ENCODE measurements at places on chromosomes 5 and 9.

DNA sequence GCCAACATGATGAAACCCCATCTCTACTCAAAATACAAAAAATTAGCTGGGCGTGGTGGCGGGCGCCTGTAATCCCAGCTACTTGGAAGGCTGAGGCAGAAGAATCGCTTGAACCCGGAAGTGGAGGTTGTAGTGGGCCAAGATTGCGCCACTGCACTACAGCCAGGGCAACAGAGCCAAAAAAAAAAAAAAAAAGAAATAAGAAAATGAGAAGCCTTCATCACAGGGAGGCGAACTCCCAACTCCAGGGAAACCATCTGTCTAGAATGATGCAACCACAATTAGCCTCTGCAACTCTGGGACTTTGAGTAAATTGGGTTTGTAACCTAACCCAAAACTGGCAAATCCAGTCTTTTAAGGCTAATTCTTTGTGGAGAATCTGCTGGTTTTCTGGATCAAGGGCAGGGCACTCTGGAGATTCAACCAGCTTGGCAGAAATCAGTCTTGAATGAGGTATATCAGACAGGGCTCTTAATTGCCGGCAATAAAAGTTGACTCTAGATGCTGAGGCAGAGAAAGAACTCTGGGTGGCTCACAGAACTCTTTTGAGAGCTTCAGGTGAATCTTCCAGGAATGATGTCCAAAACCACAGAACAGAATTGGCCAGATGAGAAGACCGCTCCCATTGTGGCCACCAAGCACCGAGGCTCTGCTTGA is 9.9 kb downstream of the S100Z start:
- no peak for DNase-seq

- no peak for DNase-seq
Observed at GRCh38 chr5:106321242-106321641, 1349.5 kb downstream of the EFNA5 start.

DNA sequence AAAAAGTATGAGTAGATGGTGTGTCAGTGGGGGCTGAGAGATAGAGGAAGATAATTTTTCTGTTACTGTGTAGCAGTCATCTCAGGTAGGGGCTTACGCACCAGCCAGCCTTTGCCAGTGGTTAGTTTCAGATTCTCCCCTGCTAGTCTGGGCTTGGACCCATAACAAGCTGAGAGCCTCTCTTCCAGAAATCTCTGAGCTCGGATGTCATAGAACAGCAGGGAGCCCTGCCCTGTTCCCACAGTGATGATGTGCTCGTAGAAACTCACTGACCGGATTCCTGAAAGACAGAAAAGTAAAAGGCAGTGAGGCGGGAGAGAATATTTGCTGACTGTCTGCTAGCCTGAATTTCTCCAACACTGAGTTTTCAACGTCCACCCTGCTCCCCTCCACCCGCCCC is 37.2 kb downstream of the DCAF12 start:
- DNase-seq = peak; percentile 20

DNA sequence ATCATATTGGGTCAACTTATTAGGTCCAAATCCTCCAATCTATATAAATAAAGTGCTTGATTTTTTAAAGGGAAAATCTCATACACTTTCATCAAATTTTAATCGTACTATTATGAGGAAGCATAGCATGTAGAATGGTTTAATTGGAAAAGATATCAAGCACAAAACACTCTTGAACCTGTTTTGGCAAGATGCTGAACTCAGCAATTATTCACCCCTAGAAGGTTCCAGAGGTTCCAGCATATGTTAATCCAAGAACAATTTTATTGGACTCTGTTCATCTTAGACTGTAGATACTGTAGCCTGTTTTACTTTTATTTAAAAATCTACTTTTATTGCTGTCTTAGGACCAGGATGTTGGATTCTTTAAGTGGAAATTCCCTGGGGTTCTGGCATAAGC is 92.4 kb upstream of the LHFPL2 start:
- no peak for DNase-seq

- peak; percentile 72 for DNase-seq
Observed at GRCh38 chr5:162209005-162209605, 141.5 kb downstream of the GABRG2 start.

- DNase-seq = no peak
Observed at GRCh38 chr9:88804254-88804596, 187.0 kb upstream of the S1PR3 start.

DNA sequence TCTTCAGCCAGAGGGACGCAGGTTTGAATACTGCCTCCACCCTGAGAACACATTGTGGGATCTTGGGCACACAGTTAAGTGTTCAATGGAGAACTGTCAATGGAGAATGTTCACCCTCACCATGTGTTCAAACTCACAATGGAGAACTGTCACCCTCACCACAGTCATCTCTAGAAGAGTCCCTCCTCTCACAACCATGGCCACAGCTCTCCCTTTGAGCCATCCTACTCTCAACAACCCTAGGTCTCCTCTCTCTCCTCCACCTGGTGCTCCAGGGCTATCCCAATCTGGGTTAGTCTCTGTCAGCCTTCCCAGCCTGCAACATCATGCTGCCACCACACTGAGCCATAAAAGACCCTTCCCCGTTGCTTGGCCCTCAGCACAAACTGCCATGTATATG is 36.3 kb upstream of the HAND1 start:
- DNase-seq = no peak

GRCh38 chr5:56459394-56460194 is 226.5 kb upstream of the ANKRD55 start:
- no peak for DNase-seq

- peak; percentile 29 for DNase-seq
Observed at GRCh38 chr5:109485030-109485429, 75.3 kb upstream of the PJA2 start.

GRCh38 chr5:17361331-17361730 is 136.7 kb upstream of the TAF11L2 start:
- no peak for DNase-seq

- no peak for DNase-seq
Observed at GRCh38 chr5:25160891-25161290, 516.1 kb upstream of the CDH10 start.

GRCh38 chr9:122457787-122458186 is 19.9 kb downstream of the OR1J1 start:
- no peak for DNase-seq

DNA sequence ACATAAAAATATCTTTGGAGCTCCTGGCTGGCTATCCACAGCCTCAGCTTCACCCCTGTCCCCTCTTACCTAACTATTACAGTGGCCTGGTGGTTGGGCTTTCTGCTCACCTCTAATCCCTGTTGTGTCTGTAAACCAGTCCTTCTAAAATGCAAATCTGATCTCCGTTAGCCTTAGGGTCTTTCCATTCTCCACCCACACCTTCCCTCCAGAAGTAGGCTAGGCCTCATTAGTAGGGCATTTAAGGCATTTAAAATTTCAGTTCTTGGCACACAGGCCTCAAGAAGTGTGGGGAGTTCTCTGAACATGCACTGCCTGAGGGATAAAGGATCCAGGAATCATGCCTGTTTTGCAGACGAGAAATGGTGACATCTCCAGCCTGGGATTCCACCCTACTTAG is 26.4 kb upstream of the STC2 start:
- no peak for DNase-seq

GRCh38 chr5:12320331-12320730 is 416.1 kb upstream of the CTNND2 start:
- no peak for DNase-seq

DNA sequence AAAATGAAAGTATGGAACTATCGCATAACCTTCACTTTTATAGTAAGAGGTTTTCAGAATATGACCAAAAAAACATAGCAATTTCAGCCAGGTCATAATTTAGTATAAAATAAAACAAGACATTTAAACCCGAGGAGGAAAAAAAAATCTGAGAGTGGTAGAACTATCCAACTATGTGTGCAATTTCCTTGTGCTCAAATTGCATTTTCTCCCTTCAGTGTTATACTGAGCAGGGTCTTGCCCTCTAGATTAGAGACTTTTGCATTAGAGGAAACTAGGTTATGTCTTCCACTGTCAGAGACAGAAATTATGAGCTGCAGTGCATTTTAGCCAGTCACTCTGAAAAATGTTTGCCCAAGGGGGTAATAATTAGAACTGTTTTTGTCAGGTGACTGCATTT is 330.6 kb downstream of the NR2F1-AS1 start:
- DNase-seq = no peak

GRCh38 chr5:133430095-133430494 is 182.2 kb downstream of the FSTL4 start:
- no peak for DNase-seq

- no peak for DNase-seq
Observed at GRCh38 chr9:122580360-122580759, 2.8 kb downstream of the OR1L8 start.

DNA sequence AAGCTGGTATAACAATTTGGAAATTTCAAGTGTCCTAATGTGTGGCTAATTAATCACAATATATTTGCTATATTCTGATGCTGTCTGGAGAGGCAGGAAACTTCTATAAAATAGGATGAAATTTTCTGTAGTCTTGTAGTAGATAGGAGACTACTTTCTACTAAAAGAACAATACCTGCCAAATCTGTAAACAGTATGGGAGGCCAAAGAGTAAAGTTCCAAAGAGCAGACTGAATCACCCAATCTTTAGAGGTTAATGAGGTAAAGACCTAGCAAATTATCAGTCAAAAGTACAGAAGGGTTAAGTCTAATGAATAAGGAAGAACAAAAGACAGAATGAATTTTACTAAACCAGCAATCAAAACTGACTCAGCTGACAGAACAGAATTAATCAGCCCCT is 52.4 kb upstream of the RGS7BP start:
- DNase-seq = no peak

DNA sequence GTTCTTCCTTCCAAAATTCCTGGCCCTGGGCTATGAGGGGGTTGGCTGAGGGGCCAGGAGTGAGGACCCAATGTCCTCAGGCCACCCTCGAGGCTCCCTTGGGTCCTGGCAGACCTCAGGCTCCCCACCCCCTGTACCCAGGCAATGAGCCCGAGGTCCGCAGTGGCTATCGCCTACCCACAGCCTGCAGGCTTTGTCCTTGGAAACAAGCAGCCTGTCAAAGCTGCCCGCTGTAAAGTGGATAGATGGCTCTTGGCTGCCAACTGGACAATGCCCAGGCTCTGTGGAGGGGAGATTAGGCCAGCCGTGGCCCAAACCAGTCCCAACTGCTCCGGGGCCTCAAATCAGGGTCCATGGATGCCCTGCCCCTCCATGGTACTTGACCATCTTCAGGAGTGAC is 2.2 kb upstream of the ADGRD2 start:
- peak; percentile 22 for DNase-seq

DNA sequence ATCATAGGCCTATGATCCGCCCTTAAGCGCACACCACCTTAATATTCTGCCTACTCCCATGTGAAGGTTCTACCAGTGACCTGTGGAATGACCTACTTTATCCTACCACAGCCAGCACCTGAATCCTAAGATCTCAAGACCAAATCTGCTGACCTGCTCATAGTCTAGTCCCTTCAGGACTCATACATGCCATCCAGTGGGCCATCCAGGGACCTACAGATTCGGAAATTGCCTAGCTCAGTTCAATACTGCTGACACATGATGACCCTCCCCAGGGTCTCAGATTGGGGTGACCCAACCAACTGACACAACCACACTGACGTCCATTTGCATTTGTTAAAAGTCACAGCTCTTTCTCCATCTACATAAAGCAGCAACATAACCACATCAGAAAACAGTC is 443.8 kb upstream of the ST8SIA4 start:
- no peak for DNase-seq

- DNase-seq = peak; percentile 50
Observed at GRCh38 chr9:33446946-33447798, at the start of gene AQP3. AQP3 (minus strand) TSS chr9:33447593; CDS start chr9:33447530, 63 bp downstream.

- no peak for DNase-seq
Observed at GRCh38 chr9:37198831-37199230, 78.5 kb downstream of the ZCCHC7 start.

GRCh38 chr5:33880319-33880718 is 11.5 kb downstream of the ADAMTS12 start:
- DNase-seq = no peak

DNA sequence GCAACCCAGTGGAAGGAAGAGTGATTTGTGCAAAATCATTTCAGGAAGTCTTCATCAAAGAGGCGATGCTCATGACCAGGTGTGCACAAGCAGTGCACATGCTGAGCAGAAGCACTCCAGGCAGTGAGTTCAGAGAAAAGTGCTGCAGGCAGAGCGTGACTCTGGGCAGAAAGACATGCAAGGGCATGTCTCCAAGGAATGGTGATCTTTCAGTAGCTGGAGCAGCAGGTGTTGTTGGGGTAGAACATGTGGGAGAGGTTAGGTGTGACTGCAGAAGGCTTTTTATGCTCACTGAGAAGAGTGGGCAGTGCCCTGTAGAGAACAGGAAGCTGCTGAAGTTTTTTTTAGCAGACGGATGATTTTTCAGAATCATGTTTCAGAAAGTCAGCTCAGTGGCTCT is 545.4 kb upstream of the TLE4 start:
- DNase-seq = no peak

DNA sequence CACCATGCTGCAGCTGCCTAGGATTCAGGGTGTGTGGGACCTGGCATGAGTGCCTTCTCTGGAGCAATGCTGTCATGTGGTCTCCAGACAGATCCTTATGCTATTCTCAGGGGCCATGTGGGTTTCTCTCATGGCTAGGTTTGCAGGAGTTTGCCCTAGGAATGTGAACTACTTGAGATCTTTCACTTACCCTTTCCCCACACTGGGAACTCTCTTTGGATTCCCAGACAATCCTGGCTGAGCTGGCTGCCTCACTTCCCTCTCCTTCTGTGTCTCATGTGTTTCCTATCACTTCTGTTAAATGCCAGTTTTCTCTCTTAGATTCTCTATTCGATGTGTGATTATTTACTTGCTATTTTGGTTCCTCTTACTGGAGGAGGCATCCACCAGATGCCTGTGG is 270.2 kb upstream of the RASA1 start:
- no peak for DNase-seq

GRCh38 chr9:89497257-89497963 is 503 bp downstream of the SEMA4D start:
- no peak for DNase-seq

GRCh38 chr5:27269766-27270165 is 231.4 kb upstream of the CDH9 start:
- DNase-seq = no peak

DNA sequence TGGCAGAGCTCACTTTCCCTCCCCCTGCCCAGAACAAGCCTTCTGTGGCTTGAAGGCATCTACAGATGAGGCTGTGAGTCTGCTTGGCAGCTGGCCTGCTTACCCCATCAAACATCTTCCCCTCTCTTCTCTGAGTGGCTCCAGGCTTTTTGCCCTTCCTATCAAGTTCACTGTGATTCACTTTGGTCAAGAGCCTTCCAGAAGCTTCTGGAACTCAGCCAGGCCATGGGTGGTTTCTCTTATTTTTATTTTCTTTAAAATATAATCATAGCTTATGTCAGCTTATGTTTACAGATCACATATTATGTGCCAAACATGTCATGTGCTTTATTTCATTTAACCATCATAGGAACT is 267.0 kb downstream of the SEC61B start:
- DNase-seq = no peak

DNA sequence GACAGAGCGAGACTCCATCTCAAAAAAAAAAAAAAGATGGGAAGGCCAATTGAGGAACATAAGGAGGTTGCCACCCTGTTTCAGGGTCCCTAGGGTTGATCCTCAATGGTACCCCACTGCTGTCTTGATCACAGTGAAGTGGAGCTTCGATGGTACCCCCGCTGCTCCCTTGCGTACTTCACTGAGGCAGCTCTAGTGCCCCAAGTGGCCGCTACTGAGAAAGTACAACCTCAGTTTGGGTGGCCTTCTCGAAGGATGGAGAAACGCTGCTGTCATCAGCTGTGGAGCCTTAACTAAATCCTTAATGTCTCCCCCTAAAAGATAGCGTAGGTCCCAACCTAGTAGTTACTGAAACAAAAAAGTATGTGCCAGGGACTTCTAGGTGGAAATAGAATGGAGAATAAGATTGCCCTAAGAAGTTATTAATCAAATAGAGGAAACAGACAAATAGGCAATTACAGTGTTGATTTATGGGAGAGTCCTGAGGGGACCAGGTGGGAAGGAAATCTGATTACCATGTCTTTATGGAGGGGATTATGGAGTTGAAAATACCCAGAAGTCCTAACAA is 6.3 kb downstream of the TESK1 start:
- DNase-seq = peak; percentile 74

All from G401 (cell line).